NCI-H748 treated with DMSO at 0.1 percent for 48 hours (cell line): ENCODE measurements at places on chromosomes 7 and 10.

DNA sequence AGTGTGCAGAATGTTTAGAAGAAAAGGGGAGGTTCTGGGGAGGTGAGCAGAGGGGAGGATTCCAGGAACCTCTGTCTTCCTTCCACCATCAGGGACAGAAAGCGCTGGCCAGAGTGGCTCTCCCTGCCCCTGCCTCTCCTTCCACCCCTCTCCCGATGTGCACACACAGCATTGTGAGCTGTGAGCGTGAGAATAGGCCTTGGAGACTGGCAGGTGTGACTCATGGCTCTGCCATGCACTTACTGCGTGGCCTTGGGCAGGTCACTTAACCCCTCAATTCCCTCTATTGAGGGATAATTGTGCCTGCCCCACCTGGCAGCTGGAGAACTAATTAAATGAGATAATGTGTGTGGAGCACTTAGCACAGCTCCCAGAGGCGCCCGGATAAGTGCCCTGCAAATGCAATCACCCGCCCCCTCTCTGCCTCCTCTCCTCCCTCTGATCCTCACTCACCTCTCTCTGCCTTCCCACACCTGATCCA lies 115.4 kb downstream of the ZMIZ1 start:
- peak; percentile 58 for DNase-seq

DNA sequence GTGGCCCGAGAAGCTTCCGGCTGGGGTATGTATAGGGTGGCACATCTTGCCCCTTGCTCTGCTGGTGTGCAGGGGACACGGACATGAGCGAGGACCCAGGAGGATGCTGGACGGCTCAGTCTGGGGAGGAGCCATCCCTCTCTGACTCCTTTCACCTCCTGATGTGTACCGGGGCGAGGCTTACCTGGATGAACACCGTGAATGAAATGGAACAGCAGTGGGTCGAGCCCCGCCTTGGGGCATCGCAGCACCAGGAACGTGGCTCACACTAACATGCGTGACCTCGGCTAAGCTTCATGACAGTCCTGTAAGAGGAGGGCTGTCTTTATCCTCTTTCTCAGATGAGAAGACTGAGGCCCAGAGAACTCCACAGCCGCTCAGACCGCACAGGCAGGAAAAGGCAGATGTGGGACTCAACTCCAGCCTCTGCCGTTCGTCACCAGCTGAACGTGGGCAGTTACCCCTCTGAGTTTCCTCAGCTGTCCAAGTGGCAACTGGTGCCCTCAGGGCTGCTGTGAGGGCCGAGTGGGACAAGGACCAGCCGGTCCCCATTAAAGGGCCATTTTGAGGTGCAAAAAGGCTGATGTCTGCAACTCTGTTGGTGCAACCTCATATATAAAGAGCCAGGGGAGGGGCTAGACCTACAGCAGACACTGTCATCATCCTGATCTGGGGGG lies 54.5 kb downstream of the INSIG1 start:
- no peak for DNase-seq

GRCh38 chr10:122861711-122862161 lies 16.1 kb upstream of the CUZD1 start:
- DNase-seq: no peak

DNA sequence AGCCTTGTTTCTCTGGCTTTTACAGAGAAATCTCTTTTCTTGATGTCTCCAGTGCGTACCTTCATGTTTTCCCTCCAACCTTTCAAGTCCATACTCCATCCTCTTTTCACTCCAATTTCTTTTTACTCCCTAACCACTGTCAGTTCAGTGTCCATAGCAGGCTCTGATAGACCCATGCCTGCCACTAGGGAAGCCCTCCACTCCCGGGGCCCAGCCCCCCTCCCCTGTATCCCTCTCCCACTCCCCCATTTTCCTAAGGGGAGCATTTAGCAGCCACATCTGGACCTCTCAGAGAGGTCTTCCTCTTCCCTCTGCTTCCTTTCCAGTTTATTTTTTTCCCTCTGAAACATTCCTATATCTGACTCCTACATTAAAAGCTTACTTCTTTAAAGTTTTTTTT lies 33.1 kb downstream of the DENND11 start:
- DNase-seq: no peak

DNA sequence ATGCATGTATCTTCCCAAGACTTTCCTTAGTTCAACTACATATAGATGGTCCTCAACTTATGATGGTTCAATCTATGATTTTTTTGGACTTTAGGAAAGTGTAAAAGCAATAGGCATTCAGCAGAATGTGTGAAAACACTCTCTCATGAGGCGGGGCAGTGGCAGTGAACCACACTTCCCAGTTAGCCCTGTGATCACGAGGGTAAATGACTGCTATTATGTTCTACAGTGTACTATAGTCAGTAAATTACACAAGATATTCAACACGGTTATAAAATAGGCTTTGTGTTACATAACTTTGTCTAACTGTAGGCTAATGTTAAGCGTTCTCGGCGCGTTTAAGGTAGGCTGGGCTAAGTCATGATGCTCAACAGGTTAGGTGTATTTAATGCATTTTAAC lies 169.3 kb downstream of the AMPH start:
- no peak for DNase-seq

GRCh38 chr10:131876508-131876907 lies 24.3 kb upstream of the PPP2R2D start:
- no peak for DNase-seq

DNA sequence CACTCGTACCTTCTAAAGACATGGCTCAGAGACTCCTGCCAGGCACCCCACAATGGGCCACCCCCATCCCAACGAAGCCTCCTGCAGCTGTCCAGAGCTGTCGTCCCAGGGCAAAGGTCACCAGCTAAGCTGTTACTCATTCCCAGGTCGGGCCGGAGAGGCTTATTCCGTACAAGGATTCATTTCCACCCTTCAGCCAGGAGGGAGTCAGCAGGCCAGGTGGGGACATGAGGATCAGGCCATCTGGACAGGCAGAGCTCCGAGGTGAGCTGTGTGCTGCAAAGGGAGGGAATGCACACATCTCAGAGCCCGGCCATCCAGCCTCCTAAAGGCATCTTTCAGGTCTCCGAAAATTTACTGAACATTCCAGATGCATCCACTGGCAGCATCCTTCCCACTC lies 63.9 kb upstream of the NANOS1 start:
- DNase-seq: no peak

DNA sequence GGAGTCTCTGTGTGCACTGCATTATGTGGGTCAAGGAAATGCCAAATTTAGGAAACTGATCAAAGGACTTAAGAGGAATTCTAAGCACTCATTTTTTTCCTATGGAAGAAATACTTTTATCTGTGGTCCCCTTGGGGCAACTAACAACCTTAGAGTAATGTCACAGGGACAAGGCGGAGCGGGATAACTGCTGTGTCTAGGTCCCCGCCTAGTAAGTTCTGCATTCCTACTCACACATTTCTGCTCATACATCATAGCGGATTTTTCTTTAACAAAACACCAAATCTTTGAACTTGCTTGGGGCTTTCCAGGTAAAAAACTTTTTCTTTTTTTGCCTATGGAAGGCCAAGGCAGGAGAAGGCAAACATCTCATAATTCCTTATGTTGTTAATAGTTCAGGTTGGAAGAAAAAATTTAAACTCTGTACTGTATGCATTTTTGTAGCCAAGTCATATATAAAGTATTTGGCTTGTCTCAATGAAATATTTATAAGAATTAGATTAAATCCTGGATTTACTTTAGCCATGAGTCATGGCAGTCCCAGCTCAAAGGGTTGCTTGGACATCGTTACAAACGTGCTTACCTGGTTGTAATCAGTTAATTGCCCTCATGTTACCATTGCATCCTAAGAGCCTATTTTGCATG lies 285.0 kb downstream of the PHTF2 start:
- DNase-seq: no peak
